ENCODE measurements at places on chromosomes 4 and X.

- no peak for DNase-seq
Observed at GRCh38 chr4:168877511-168878491, 132.3 kb downstream of the CBR4 start.

DNA sequence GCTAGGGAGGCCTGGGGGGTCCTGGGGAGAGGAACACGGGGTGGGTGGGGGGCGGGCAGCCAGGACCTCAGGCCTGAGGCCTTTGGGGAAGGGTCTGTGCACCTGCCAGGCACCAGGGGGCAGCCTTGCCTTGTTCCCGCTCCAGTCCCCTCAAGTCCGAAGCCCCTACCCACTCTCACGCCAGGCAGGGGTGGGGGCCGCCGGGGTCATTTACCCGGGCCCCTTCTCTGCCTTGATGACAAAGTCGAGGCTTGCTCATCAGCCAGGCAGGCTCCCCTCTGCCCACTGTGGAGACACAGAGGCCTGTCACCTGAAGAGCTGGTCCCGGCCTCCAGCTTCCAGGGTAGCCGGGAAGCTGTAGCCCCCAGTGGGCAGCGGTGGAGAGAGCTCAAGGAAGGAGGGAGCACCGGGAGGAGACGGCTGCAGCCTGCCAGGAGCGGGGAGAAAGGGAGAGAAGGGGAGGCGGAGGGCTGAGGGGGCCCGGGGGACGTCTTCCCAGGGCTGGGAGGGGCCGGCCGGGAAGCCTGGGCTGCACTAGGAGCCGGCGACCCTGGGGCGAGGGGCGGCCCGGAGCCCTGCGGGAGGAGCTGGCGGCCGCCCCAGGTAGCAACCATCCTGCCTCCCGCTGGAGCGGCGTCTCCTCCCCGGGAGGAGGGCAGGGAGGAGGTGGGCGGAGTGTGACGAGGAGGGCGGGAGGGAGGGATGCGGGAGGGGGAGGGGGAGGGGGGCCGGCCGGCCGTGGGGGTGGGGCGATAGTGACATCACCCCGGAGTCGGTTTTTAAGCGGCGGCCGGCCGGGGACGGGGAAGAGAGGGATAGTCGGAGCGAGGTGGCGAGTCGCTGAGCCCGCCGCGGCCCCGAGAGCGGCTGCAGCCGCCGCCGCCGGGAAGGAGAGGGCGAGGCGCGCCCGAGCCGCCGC is at the start of gene SLC6A8:
Gene SLC6A8 (plus strand): TSS at position 806 of the 919 bp plus-strand sequence. CDS start 649 bp downstream, outside the sequence.
- DNase-seq: peak; percentile 59

DNA sequence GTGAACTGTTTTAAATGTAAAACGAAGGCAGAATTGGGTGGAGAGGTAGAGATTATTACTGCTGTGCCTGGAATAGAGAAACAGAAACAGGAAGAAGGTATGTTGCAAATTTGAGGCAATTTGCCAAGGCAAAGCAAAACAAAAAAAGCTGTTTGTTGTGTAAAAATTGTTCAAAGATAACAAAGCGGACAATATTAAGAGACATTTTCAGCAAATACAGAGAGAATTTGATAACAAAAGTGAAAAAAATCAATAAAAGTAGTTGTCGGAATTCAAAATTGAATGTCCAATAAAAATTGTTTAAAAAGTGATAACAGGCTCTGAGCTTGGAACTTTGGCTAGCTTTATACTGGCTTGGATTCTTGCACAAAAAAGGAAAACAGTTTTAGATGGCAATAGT is 14.4 kb upstream of the SMS start:
- peak; percentile 77 for DNase-seq

DNA sequence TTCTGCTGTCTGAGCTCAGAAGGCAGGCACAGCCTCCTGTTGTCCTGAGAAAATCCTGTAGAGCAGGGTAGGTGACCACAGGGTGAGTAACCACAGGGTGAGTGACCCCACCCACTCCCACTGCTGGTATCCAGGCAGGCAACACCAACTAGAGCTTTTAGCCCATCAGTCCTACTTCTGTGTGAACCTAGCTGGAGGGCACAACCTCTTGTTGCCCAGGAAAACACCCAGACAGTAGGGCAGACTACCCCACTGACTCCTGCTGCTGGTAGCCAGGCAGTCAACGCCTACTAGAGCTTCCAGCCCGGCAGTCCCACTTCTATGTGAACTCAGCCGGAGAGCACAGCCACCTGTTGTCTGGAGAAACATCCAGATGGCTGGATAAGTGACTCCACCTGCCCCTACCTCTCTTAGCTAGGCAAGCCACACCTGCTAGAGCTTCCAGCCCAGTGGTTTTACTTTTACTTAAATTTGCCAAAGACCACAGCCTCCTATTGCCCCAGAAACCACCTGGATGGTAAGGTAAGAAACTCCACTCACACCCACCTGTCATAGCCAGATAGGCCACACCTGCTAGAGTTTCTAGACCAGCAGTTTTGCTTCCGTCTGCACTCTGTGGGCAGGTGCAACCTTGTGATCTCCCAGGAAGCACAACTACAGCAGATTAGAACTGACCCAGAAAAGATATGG is 371.6 kb downstream of the INPP4B start:
- DNase-seq: no peak

DNA sequence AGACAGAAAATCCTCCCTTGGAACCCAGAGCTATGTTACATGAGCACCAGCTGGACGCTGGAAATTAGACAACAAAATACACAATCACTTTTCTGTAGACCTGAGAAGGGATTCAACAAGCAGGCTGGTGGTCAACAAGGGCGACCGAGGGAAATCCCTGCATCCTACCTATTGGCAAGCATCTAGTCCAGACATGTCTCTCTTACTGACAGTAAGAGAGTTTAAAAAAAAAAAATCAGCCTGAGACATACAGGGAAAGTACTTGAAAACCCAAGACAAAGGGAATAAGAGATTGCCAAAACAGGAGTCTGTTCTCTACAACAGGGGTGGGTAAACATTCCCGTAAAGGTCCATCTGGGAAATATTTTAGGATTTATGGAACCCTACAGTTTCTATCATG is 108.0 kb downstream of the KDR start:
- DNase-seq: no peak

DNA sequence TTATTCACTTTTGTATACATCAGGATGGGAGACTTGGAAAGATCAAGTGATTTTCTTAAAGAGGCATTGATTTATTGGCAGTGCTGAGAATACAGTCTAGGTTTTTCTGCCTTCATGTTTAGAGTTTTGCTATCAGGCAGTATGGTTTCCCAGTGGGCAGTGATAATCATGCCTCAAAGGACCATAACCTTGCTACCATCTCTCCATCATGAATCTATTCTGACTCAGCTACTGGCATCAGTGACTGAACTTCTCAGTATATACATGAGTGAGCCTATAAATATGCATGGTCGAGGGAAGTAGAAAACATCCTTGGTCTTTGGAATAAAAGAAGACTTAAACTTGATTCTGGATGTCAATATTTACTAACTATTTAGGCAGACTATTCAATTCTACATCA is 562.0 kb upstream of the AADAT start:
- DNase-seq: no peak

DNA sequence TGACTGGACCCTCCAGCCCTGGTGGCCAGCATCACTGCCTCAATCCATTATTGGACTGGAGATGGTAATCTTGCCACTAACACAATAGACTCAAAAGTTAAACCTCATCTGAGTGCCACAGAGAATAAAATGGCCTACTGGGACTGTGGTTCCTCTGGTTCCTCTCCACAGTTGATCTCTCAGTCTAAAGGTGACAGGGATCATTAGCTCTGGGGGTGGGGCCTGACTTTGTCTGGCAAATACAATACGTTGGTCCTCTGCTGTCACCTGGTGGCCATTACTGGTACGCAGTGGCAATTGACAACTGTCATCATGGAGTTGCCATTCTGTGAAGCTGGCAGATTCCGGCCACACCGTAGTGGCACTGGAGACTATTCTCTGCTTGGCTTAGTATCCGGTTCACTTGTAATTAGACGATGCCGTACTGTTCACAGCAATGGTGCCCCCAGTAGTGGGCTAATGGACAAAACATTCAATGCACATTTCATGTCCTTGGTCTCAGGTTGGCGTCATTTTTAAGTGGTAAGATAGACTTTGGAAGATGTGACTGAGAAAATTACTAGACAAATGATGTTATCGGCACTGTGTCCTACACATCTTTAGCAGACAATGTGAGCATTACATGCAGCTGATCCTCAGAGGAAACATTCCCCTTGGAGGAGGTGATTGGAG is 6.7 kb downstream of the FGFBP2 start:
- DNase-seq: peak; percentile 78

DNA sequence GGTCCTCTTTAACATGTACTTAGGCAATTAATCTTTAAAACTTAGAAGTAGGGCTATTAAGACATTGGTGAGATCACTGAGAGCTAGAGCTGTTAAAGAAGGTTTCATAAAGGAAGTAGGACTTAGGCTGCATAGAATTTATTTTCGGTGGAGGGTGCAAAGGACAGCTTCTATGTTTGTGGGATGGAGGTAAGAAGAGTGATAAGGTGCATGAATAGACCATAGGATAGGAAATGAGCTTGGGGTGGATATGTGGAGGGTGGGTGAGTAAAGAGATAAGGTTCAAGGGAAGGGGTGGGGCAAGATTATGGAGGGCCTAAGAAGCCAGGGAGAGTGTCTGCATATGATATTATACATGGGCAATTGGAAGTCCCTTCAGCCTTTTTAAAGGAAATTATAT is 15.9 kb downstream of the RTL9 start:
- peak; percentile 86 for DNase-seq

DNA sequence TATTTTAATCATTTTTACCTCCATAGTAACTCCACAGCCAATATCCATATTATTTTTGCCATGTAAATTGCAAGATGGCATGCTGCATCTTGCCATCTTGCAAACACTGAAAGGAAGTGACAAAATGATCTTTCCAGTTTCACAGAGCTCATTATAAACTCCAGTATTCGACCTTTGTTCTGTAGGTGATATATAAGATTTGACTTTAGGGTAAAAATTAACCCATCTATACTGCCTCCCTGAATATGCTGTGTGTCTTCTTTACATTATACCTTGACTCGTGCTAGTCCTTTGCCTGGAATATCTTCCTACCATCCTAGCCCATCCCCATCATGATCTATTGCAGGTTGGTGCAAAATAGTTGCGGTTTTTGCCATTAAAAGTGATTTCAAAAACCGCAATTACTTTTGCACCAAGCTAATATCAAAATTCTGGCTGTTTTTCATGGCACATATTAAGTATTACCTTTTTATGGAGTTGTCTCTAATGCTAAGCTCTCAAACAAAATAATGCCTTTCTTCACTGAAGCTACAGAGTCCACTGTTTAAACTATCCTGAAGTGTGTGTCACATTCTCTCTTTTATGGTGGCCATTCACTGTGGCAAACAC is 161.1 kb downstream of the PCDH19 start:
- no peak for DNase-seq

- peak; percentile 13 for DNase-seq
Observed at GRCh38 chr4:103074744-103075434, 1.7 kb downstream of the SLC9B2 start.

DNA sequence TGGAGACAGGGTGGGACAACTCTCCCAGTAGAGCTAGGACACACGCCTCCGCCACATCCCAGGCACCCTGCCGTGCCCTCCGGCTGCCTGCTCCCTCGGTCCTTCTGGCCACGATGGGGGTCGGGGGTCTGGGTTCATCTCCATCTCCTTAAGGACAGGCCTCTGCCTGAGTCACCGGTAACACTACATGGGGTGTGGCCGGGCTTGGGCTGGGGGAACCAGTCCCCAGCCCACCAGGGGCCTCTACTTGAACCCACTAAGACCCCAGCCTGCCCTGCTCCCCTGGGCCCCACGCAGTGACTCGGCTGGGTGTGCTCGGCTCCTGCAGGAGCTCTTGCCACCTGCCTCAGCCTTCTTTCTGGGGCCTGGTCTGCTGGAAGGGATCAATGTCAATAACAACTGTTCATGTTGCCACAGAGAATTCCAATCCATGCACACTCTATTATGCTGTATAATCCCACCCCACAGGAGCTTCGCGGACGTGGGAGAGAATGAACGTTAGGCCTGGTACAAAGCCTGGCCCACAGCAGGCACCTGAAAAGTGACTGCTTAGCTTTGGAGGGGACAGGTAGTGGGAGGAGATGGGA is 177.7 kb upstream of the PSAPL1 start:
- DNase-seq: no peak

DNA sequence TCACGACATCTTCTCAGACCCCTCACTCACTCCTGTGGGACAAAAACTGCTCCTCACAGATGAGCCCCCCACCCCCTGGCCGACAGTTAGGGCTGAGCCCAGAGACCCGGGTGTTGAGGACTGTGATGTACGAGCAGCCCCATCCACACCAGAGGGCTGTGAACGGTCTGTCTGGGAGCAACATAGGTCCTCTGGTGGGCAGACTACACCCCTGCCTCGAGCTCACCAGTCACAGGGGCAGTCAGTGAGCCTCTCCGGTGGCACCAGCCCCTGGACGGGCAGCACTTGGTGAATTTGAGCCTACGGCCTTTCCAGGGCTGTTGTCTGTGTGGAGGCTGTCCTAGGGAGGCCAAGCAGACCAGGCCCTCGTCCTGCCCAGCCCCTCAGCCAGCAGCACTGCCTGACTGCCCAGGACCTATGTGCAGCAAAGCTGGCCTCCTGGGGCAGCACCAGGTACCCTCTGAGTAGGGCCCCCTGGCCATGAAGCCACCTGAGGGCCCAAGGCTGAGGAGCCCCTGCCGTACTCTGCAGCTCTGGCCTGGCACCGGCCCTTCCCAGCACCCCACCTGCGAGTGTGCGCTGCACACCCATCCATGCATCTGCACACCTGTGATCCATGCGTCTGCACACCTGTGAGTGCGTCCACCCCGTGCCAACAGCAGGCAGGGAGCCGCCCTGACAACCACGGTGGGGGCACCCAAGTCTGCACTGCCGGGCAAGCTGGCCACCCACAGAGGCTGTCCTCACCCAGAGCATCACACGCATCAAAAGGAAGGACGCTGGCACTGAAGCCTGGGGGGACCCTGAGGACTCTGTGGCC is 111.6 kb upstream of the NKX1-1 start:
- DNase-seq: no peak

DNA sequence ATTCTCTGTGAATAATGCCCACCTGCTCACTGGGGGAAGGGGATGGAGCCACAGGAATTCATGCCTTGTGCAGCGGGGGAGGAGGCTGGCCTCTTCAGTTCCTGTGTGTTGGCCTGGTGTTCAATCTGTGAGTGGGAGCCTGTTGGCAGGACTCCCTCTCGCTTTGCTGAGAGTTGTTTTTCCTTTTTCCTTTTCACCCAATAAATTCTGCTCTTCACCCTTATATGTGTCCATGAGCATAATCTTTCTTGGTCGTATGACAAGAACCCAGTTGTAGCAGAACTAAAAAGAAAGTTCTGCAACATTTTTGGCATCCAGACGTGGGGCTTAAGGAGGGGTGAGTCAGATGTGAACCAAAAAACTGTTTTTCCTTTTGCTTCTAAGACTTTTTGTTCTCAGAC is 235.2 kb upstream of the HDX start:
- no peak for DNase-seq

- no peak for DNase-seq
Observed at GRCh38 chr4:19776021-19776459, 475.7 kb upstream of the SLIT2 start.

- no peak for DNase-seq
Observed at GRCh38 chr4:7464259-7464655, 29.5 kb upstream of the PSAPL1 start.

Data from OCI-M1 (cell line).